ENCODE measurements at places on chromosomes 7 and 10.

DNA sequence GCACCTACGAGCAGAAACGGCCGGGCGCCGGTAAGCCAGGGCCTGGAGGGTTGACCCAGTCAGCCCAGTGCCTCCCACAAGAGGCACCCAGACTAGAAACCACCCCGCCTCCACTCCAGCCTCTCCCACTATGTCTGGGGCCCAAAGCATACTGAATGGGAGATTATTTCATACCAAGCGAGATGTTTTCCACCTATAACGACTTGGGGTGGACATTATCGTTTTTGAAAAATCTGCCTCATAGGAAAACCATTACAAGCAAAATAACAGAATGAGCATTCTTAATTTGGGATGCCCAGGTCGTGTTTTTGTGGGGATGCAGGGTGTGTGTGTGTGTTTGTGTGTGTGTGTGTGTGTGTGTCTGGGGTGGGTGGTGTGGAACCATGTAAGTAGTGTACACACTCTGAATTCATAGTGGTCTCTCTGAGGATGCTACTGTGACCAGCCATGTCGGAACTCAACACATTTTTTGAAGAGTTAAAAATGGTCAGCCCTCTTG, 1.6 kb downstream of the HOXA6 start:
- DNase-seq: no peak

GRCh38 chr7:3439333-3440030, 138.4 kb downstream of the SDK1 start:
- DNase-seq: no peak

- DNase-seq: no peak
These were observed 30.2 kb upstream of the EZH2 start for GRCh38 chr7:148914208-148914777.

- no peak for DNase-seq
These were observed 29.8 kb downstream of the RSU1 start for GRCh38 chr10:16787361-16787791.

DNA sequence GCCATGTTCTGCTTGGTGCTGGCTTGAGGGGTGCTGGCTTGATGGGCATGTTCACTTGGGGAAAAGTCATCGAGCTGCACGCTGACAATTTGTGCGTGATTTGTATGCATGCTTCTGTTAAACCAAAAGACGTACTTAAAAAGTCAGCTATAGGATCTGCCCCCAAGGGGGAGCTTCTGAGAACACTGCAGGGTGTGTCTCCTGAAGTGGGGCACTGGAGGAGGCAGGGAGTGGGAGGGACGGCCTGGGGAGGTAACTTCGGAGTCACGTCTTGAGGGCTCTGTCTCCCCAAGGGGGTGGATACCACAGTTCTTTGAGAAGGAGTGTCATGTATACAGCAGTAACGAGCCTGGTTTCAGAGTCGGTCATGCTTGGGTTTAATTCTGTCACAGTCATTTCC, 406.5 kb downstream of the PLXNA4 start:
- DNase-seq: no peak

GRCh38 chr7:39642896-39643295, 19.5 kb downstream of the RALA start:
- DNase-seq: no peak

- no peak for DNase-seq
These were observed 563.4 kb downstream of the ACTR3B start for GRCh38 chr7:153322991-153323390.

DNA sequence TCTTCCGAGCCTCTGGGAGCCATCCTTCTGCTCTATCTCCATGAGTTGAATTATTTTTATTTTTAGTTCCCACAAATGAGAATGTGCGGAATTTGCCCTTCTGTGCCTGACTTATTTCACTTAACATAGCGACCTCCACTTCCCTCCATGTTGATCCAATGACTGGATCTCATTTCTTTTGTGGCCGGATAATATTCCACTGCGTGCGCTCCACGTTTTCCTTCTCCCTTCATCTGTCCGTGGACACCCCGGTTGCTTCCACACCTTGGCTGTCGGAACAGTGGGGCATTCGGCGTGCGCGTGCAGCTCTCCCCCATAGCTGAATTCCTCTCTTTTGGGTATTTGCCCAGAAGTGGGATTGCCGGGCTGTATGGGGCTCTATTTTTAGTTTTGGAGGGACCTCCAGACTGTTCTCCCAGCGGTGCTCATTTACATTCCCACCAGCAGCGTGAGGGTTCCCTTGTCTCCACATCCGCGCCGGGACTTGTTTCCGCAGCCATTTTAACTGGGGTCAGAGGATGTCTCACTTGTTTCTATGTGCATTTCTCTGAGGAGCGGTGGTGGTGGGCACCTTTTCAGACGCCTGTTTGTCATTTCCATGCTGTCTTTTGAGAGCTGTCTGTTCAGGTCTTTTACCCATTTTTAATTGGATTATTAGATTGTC, 51.0 kb upstream of the SUN1 start:
- no peak for DNase-seq

- no peak for DNase-seq
These were observed 16.5 kb downstream of the NPFFR1 start for GRCh38 chr10:70267161-70267933.

DNA sequence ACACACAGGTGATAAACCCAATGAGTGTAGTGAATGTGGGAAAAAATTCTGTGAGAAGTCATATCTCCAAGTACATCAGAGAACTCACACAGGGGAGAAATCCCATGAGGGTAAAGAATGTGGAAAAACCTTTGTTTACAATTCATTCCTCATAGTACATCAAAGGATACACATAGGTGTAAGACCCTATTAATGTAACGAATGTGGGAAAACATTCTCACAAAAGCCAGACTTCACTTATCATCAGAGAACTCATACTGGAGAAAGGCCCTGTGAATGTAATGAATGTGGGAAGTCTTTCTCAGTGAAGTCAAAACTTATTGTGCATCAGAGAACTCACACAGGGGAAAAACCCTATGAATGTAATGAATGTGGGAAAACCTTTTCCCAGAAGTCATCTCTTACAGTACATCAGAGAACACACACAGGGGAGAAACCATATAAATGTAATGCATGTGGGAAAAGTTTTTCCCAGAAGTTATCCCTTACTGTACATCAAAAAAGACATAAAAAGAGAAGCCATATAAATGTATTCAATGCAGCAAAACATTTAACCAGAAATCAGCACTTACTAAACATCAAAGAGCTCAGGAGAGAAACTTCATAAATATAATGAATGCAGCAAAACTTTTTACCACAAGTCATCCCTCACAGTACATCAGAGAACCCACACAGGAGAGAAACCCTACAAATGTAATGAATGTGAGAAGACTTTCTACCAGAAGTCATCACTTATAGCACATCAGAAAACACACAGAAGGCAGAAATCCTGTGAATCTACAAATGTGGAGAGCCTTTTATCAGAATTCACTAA, 49.8 kb downstream of the ZNF239 start:
- no peak for DNase-seq

GRCh38 chr10:102157224-102157623, 5.0 kb downstream of the NOLC1 start:
- DNase-seq: no peak

- no peak for DNase-seq
These were observed 3.3 kb downstream of the IMMP2L start for GRCh38 chr7:111558991-111559390.

DNA sequence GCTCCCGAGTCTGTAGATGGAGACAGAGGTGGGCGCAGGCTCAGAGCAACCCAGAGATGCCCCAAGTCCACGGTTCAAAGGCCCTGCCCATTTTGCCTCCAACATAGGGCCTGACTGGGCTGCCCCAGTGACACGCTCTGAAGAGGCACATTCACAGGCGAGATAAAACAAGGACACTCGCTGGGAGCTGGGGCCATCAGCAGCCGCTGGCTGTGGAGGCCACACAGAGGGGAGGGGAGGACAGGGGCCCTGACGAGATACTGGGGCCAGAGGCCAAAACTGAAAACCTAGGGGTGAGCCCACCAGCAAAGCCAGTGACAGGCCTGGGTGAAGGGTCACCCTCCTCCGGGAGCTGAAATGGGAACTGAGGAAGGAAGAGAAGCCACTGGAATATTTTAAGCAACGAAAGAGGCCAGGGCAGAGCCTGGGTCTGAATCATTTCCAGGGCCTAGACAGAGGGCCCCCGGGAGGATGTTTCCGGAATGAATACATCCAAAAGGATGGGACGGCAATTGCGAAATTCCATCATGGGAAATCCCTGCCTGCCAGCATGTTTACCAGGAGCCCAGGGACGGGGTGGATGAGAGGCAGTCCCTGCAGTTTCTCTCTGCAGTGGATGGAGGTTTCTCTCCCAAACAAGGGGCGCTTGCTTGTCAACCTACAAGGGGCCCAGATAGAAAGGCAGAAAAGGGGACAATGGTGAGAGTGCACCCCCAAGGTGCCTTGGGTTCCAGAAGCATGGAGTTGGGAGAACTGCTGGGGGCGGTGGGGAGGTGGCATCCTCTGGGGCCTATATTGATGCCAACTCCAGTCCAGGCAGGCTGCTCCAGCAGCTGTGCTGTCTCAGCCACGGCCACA, 29.0 kb upstream of the HSPA12A start:
- peak; percentile 67 for DNase-seq

GRCh38 chr7:19557726-19558465, 150.9 kb downstream of the POLR1F start:
- DNase-seq: no peak

DNA sequence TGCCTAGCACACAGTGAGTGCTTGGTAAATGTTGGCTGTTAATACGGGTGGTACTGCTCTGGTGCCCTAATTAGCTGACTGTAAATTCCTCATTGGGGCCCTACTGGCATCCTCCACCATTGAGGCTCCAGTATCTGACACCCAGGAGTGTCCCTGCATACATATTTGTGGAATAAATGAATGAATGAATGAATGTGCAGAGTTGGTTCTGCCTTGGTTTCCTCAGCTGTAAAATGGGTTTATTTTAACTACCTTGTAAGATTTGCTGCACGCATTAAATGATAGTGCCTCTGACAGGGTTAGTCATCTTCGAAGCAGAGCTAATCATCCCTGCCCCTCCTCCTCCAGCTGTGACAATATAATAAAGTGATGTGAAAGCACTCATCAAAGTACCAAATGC, 45.8 kb downstream of the ALDH18A1 start:
- no peak for DNase-seq

Measured in right lobe of liver (tissue), 6 donors.